ENCODE measurements at places on chromosomes 5 and 9. TPM values are rescaled to one million over a fixed set of nuclear protein-coding genes. Genes with fewer than 3 reads are reported as not detected.

DNA sequence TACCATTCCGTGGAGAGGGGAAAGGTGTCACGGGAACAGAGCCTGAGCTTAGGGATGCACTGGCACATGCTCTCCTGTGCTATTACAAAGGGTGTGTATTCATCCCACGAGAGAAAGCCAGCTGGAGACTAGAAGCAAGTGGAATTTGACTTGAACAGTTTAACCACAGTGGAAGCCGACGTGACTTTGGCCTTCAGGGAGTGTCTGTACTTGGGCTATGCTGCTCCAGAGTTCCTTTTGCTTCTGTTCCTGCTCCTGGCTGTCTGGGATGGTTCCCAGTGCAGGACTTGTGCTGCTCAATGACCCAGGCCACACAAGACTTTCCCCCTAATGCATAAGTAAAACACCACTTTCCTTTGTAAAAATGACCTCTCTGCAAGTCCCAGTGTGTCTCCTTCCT is 7.9 kb upstream of the NFIL3 start:
- no peak overlapping the region for H3K4me3 ChIP-seq
- no peaks in the 10 kb centered on the region for H3K4me1 ChIP-seq
- no peaks in the 10 kb centered on the region for H3K36me3 ChIP-seq
- H3K27ac ChIP-seq = no peak overlapping the region

DNA sequence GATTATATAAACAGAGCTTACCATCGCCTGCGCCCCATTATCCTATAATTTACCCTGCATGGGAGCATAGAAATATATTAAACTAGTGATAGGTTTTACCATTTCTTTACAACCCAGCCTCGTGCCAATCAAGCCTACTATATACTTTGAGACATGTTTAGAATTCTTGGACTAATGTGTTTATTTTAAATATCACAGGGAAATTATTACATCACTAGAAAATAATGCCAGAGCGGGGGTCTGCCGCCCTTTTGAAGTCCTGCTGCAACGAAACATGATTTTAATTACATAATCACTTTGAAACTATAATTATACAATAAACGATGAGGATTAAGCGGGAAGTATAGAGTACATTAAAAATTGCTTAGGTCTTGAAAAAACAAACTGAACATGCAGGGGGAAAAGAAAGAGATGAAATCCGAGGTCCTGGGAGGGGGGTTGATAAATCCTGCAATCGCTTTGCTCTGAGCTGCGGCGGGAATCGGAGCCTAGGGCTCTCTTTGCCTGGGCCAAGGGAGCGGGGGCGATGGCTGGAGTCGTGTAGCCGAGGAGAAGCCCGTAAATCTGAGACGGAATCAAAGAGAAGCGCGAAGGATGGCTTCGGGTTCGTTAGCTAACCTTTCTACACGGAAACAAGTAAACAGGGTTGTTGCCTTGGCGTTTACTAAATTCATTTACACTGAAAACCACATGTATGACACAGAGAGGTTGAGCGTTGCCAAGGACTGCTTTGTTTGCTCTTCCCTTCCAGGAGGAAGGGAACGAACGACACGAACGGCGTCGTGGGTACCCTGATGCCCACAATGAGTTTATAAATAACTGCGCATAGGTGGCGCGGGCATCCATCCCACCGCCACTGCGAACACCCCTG is 127.6 kb downstream of the TMEM174 start:
- no peak for DNase-seq
- H3K4me1 ChIP-seq = peaks cover 18% of the 10 kb centered on the region
- H3K27me3 ChIP-seq = peaks cover 44% of the 10 kb centered on the region
- H3K36me3 ChIP-seq = peaks cover 19% of the 10 kb centered on the region
- H3K4me3 ChIP-seq = no peak overlapping the region
- H3K27ac ChIP-seq = no peak overlapping the region

DNA sequence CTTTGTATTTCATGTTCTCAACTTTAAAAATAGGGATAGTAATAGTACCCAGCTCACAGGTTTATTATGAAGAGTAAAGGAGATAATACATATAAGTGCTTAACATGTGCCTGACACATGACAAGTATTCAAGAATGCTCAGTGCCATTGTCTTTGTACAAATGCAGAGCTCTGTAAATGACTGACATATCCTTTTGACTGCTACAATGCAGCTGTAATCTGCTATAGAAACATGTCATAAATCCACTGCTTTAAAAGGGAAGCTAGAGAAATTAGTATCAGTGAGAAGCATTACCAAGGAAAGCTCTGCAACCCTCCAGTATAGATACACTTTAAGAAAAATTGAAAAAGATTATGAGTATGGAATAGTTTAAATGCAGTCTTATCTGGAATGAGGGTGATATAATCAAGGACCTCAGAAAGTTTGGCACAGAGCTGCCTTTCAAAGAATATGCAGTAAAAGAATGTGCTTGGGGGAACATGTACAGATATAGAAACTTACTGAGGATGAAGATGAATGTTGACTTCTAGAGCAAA is 17.9 kb downstream of the ERAP1 start:
- H3K27me3 ChIP-seq = peaks cover 4% of the 10 kb centered on the region
- H3K36me3 ChIP-seq = no peaks in the 10 kb centered on the region
- no peak overlapping the region for H3K27ac ChIP-seq
- DNase-seq = no peak
- H3K4me1 ChIP-seq = peaks cover 2% of the 10 kb centered on the region

GRCh38 chr9:92947268-92948037 is at the start of gene FGD3:
Gene FGD3, plus strand, starts transcription at chr9:92947523. Its CDS starts 28,734 bp downstream, at chr9:92976257.
- H3K27ac ChIP-seq = peak within 1 kb of the TSS; percentile 16
- H3K4me1 ChIP-seq = peaks cover 7% of the 10 kb centered on the region
- peak; percentile 70 for DNase-seq
- peaks cover 7% of the 10 kb centered on the region for H3K27me3 ChIP-seq
- peak within 1 kb of the TSS; percentile 85 for H3K4me3 ChIP-seq

The TCF7 gene
- total RNA-seq = 5.8 TPM

Data from glutamatergic neuron (in vitro differentiated cells).